Endodermal cell (in vitro differentiated cells): ENCODE measurements at places on chromosomes 7 and 10.
A peak's percentile ranks its signal among the peaks of the same experiment; 100 is the strongest.

- DNase-seq = peak; percentile 58
Measured at GRCh38 chr7:158536871-158537515, 50.6 kb downstream of the PTPRN2 start.

- no peak for DNase-seq
Measured at GRCh38 chr7:130463553-130464434, 23.0 kb upstream of the CEP41 start.

DNA sequence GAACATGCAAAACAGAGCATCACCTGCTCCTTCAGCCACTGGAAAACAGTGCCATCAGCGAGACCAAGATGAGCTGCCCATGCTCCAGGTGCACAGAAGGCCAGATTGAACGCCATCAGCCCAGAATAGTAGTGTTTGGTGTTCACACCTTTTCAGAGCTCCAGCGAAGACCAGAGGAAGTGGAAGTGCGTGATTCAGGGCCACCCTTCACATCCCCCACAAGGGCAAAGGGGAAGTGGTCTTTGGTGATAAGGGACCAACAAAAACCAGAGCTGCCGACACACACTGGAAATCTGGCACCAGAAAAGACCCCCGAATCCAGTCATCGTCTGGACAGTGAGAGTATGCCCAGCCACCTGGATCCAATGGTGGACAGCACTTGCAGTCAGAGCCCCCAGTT lies 29.5 kb upstream of the TMEM72 start:
- peak; percentile 26 for DNase-seq

DNA sequence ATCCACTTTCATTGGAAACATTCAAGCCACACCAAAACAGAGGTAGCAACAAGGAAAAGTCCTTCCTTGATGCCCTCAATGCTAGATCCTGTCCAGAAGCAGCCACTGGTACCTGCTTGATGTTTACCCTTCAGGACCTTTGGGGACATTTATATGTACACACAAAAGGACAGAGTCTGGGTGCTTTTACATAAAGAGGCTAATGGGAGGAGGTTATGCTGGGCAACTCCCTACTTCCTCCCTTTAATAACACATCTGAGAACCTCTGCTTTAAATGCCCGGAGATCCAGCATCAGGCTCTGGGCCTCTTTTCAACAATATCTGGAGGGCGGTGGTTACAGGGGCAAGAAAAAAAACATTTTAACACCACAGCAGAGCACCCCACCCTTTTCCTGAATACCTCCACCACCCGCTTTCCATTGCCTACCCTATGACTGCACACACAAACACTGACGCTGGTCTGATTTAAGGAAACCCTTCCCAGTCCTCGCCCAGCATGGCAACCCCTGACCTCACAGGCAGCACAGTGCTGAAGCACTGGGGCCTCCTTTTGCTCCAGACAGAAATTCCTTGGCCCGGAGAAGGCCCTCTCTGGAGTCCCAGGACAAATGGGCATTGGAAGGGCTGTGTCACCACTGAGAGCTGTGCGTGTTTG lies 39.3 kb upstream of the DUSP5 start:
- DNase-seq = peak; percentile 22

GRCh38 chr10:78177491-78178185 lies 144.0 kb downstream of the RPS24 start:
- DNase-seq = no peak

DNA sequence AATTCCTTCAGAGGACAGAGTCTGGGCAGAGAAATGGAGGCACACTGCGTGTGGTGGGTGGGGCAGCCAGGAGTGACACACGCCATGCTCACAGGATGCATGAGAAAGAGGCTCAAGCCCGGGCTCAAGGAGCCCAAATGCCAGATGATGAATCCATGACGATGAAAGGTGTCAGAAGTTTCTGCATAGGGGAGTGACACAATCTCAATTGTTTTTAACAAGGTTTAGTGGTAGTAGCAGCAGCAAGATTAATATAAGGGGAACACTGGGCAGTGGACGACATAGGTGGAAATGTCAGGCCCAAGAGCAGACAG lies 126.1 kb downstream of the TNS3 start:
- no peak for DNase-seq

DNA sequence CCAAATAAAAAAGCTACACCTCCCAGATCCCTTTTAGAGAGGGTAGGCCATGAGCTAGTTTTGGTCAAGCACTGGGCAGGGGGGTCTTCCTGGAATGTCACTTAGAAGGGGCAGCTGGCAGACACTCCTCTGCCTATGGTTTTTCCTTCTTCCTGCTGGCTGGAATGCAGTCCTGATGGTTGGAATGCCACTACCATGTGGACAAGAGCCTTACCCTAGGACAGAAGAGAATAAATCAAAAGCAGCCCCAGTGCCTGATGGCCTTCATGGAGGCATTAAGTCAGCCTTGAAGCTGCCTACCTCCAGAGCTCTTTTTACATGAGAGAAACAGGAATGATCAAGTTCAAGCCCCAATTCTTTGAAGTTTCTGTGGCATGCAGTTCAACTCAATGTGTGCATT lies 43.5 kb upstream of the SORBS1 start:
- peak; percentile 55 for DNase-seq

DNA sequence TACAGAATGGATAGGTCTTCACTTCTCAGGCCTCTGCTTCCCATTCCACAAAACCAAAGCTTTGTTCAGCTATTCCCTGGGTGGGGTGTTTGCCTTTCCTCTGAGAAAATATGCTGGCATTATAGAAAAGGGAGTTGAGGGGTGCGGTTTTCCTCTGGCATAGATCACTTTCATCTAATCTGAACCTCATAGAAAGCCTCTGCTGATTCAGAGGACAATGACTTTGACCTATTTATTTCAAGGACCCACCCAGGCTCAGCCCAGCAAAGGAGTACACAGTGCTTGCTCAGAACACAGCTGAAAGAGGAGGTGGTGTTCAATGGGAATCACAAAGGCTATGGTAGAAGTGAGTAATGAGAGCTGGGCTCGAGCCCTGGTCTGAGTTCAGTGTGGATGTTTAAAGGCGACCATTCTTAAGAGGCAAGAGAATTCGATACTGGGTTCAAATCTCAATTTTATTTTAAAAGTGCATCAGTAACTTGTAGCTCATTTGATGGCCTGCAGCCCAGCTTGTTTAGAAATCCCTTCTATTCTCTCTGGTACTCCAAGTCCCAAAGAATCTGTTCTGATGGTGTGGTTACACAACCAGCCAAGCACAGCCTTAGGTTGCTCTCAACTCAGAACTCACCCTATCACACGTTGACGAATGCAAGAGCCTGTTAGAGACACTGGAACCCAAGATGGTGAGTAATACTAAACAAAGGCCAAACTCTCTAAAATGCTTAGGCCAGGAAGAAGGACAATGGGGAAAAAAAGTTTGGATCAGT lies 1012.8 kb downstream of the LRMDA start:
- DNase-seq = no peak

DNA sequence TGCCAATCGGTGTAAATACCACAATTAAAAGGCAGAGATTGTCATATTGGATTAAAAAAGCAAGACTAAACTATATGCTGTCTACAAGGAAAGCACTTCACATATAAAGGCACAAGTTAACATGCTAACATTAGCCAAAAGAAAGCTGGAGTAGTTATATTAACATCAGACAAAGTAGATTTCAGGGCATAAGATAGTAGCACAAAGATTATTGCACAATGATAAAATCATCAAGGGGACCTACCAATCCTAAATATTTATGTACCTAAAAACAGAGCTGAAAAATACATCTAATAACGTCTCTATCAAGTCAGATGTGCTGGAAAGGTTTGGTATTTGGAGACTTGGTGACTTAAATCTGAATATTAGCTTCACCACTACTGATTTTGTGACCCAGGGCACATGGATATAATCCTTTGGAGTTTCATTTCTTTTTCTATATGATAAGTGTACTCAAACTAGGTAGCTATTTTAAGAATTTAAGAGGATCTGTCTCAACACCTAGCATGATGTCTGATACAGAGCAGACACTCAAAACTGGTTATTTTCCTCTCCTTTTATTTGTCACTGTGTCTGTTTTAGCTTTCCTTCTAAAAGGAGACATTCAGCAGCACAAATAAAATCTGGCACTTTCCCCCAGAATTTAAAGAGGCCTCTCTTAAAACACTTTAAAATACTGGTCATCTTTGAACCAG lies 156.5 kb downstream of the DOCK4 start:
- DNase-seq = no peak

DNA sequence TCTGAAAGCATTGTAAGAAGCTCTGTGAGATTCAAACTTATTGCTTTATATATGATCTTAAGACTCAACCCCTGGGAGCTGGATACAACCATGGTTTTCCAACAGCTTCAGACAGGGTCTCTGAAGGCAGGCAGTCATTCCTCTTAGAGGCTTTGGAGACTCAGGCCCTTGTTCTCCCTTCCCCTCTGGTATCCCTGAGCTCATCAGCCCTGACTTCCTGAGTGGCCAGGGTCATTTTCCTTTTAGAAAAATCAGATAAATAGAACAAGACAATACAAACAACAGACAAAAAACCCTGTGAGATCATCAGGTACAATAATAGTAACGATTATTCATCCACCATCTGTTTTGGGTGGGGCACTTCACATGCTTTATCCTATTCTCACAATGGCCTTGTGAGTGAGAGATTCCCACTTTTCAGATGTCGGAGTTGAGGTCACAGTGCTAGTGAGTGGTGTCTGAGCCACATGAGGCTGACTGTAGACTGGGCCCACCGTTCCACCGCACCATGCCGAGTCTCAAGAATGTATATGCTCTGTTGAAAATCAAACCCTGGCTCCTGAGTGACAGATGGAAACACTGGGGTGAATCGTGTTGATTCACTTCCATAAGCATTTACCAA lies 144.2 kb downstream of the CXCL12 start:
- no peak for DNase-seq

- no peak for DNase-seq
Measured at GRCh38 chr7:57404343-57404966, 45.5 kb upstream of the ZNF716 start.

DNA sequence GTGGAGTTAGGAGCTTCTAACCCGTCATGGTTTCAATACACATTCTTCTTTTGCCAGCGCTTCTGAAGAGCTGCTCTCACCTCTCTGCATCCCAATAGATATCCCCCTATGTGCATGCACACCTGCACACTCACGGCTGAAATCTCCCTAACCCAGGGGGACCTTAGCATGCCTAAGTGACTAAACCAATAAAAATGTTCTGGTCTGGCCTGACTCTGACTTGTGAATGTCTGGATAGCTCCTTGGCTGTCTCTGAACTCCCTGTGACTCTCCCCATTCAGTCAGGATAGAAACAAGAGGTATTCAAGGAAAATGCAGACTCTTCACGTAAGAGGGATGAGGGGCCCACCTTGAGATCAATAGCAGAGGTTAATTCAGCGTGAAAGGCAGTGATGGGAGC lies 22.4 kb downstream of the PRSS2 start:
- no peak for DNase-seq

- no peak for DNase-seq
Measured at GRCh38 chr10:73209705-73210104, 37.4 kb downstream of the DNAJC9 start.
